Naive thymus-derived CD4-positive, alpha-beta T cell (primary cell): ENCODE measurements at places on chromosomes 2 and 18.

DNA sequence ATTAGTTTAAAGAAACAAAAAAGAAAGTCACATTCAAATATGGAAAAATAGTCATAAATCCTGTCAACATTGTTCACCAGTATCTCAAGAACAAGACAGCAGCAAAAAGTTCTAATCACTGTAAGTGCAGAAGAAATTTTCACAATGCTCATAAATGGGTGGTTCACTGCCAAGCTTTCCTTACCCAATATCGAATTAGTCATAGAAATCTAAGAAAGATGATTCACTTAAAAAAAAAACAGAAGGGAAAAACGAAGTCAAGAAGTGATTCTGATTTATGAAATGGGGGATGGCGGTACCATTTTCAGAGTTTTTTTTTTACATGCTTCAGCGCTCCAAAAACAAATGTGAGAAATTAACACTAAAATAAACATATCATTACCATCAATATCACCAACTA is 156.7 kb downstream of the EXOC6B start:
- no peak for DNase-seq

DNA sequence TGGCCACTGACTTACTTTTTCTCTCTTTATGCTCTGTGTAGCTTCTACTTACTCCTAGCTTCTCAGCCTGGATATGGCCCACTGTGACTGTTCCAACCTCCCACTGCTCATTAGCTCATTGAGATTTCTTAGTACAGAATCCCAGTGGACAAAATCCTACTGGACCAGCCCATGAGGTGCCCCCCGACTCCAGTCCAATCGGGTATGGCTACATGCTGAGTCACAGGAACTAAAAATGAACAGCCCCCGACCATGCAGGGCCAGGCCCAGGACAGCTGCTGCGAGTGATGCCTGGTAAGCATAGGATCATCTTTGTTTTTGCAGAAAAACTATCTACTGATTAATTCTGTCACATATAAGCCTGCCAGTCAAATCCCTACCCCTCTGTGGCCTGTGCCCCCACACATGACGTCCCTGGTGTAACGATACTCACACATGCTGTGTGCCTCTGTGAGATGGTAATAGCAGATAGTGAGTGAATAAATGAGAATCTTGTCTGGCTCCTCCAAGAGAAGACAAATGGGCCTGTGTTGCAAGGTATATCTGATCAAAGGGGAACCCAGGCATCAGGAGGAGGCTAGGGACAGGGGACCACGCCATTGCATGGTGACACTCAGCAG is 85.9 kb upstream of the KLF7 start:
- DNase-seq, result no peak

DNA sequence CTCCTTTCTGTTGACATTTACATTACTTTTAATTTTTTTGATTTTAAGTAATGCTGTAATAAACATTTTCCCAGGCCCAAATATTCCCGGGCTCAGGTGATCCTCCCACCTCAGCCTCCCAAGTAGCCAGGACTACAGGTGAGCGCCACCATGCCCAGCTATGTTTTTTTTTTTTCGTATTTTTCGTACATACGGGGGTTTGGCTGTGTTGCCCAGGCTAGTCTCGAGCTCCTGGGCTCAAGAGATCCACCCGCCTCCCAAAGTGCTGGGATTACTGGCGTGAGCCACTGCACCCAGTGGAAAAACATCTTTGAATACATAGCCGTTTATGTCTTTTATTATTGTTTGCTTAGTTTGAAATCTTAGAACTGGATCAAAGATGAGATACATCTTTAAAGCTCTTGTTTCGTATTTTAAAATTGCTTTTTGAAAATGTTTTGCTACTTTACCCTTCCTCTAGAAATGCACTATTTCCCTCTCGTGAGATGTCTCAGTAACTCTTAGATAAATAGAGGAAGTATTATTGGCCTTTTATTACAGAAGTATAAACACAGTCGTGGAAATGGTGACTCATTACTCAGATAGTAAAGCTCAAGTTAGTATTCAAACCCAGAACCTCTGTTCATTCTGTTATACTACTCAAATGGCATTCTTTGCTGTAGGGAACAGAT is 2.4 kb downstream of the SMCHD1 start:
- no peak for DNase-seq

- no peak for DNase-seq
Measured at GRCh38 chr2:96088340-96089335, 27.7 kb downstream of the ADRA2B start.

- no peak for DNase-seq
Measured at GRCh38 chr2:42495234-42495581, 1.4 kb upstream of the KCNG3 start.

DNA sequence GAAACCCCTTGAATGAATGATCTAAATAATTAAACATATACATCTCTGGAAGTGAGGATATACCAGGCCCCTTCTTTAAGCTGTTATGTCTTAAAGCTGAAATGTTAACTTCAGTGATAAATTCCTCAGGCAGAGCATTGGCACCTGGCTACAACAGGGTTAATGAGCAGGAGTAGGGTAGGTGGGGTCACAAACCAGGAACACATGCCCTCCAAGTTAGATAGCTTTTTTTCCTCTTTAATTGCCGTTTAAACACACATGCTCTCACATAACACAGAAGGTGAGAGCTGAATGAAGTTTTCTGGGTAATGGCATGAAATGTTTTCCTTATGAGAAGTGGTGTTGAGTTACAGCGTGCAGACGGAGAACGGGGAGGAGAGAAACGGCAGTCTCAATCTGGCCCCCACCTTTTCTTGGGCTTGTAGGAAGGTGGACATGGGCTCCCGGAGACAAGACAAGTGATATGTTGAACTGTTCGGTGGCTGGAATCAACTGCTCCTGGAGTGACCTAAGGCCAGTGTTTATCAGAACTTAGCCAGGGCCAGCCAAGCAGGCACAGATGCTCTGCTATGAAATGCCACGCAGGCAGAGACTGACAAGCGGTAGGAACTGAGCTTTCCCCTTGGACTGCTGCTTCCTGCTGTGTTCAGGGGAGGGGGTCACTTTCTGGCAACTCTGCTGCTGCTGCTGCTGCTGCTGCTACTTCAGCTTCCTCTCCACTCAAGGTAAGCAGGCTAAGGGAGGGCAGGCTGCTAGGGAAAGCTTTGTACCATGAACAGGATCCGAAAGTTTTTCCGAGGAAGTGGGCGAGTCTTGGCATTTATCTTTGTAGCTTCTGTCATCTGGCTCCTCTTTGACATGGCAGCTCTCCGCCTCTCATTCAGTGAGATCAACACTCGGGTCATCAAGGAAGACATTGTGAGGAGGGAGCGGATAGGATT is at the start of gene GALNT5:
Gene GALNT5, plus strand, starts transcription at position 394 of the 941 bp plus-strand sequence. Its CDS starts 378 bp downstream, at position 772.
- DNase-seq, result no peak

DNA sequence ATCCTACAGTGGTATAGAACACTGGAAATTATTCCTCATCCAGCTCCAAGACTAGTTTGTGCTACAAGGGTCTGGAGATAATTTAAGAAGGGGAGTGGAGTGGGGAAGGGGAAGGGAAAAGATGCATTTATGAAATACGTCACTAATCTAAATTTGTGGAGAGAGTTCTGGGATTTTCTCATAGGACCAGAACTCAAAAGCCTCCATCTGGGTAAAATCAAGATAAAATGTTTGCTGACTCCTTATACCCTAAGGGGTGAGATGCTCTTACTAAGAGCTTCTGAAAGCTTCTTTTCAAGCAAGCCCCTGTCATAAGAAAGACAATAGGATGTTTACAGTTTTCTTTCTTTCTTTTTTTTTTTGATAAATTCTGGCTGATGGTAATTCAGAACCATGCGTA is 88.5 kb upstream of the RBMS1 start:
- DNase-seq, result no peak

DNA sequence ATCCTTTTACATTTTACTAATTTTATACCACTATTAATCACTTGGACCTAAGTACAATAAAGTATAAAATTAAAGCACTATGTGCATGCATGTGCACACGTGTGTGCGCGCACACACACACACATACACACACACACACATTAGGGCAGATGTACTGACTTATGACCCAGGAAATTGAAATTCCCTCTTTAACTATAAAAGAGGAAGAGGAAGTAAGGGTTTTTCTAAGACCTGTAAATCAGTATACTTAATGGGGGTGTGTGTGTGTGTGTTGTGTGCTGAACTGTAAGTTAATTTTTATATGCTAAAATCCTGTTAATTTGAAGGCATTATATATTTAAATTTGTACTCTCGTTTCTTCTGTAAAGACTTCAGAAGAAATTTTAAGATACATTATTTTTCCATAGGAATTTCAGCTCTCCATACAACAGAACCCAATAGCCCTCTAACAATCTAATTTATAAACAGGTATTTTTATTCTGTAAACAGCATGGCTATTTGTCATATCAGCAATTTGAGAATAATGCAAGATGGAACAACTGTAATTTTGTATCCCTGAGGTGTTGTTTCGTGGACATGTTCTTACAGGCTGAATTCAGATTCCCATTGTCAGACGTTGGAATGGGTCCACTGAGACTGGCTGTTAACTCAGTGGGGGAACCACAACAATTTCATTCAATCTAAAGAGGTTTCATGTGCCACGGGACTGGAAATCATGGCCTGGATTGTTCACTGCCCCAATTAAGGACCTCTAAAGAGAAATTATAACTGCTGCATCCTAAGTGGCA is 90.9 kb downstream of the PLA2R1 start:
- DNase-seq, result no peak

- peak; percentile 29 for DNase-seq
Measured at GRCh38 chr2:24049485-24050021, at the start of gene FKBP1B. Gene FKBP1B, plus strand, starts transcription at chr2:24049741. Its CDS starts 109 bp downstream, at chr2:24049850.

- no peak for DNase-seq
Measured at GRCh38 chr2:145984580-145984979, 1464.7 kb upstream of the ZEB2 start.

- DNase-seq, result no peak
Measured at GRCh38 chr18:57754577-57755338, 48.4 kb downstream of the ATP8B1 start.

- no peak for DNase-seq
Measured at GRCh38 chr18:63236921-63237846, 82.4 kb downstream of the BCL2 start.

GRCh38 chr2:95372216-95372829 is 30.2 kb upstream of the FAHD2A start:
- no peak for DNase-seq
